ENCODE measurements at places on chromosomes 1 and 21. TPM values are rescaled to one million over a fixed set of nuclear protein-coding genes. Genes with fewer than 3 reads are reported as not detected.

- no peak for DNase-seq
Measured at GRCh38 chr1:5430136-5430535, 562.1 kb downstream of the NPHP4 start.

- DNase-seq = peak; percentile 82
Measured at GRCh38 chr1:179953974-179954492, 577 bp upstream of the CEP350 start.

DNA sequence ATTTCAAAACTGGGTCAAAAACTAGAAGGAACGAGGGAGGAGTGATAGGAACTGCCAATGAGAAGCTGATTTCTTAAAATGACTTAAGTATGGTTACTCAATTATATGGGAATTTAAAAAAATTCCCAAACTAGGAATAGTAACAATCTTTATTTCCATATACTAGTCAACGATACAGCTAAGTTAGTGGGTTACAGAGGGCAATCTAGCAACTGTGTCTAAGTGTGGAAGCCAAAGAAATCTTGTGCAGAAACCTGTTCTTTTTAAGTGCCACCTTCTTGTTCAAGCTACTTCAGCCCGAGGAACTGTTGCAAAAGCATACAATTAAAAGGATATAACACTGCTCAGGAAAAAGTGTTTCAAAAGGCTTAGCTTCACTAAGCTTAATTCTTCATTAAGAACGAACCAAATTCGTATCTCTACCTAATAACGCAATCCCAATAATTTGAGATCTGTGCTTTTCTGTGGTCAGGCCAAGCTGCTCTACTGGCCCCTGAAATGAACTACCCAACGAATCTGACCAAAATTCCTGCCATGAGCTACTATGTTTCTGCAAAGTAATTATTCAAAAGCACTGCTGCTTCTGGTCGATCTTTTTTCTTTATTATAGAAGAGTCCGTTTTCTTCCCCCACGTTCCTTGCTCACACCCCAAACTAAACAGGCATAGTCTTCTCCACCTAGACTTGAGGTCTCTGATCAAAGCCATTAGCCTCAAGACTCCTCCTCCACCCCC is 1.8 kb downstream of the USP24 start:
- peak; percentile 21 for DNase-seq

The SLC1A7 gene
- 0.13 TPM for total RNA-seq

The ZNF648 gene
- not detected for total RNA-seq

The IFI44 gene
- total RNA-seq = 3.7 TPM

The PODN gene
- 54.8 TPM for total RNA-seq

Measured in GM23248 (cell line).